ENCODE measurements at places on chromosomes 13 and 19. TPM values are rescaled to one million over a fixed set of nuclear protein-coding genes. Genes with fewer than 3 reads are reported as not detected.
A peak's percentile ranks its signal among the peaks of the same experiment; 100 is the strongest.

The ZNF90 gene
- total RNA-seq: 16.7 TPM

The PRTN3 gene
- total RNA-seq: not detected

- DNase-seq: no peak
These were observed 125.5 kb upstream of the UQCRFS1 start for GRCh38 chr19:29338480-29338879.

- no peak for DNase-seq
These were observed 180.6 kb upstream of the MIR17HG start for GRCh38 chr13:91166714-91167511.

GRCh38 chr13:93409001-93409400 is 182.4 kb downstream of the GPC6 start:
- DNase-seq: no peak

GRCh38 chr13:38868870-38869269 is 121.8 kb downstream of the STOML3 start:
- no peak for DNase-seq

DNA sequence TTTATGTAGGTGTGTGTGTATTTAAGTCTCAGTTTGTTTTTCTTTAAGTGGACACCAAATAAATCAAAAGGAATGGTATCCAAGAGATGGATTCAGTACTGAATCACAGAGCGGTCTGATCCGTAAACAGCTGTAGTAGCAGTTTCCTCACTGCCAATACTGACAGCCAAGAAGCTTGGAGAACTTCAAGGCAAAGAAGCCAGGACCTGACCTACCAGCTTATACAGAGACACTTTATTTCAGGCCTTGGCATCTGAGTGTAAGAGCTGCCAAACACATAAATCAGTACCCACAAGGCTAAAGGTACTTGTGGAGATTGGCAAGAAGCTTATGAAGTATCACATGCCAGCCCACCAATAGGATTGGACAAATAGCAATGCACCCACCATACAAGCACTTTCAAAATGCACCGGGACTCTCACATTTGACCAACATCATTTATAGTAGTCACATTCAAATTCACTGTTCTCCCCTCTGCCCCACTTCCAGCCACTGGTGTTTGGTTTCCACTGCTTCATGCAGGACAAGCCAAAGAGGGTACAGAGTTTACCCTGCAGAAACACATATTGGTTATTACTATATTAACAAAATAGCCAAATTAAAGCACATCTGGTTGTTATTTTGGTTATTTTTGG is 357.9 kb downstream of the KLF12 start:
- DNase-seq: no peak

- no peak for DNase-seq
These were observed 12.2 kb downstream of the ABCC4 start for GRCh38 chr13:95289020-95289444.

DNA sequence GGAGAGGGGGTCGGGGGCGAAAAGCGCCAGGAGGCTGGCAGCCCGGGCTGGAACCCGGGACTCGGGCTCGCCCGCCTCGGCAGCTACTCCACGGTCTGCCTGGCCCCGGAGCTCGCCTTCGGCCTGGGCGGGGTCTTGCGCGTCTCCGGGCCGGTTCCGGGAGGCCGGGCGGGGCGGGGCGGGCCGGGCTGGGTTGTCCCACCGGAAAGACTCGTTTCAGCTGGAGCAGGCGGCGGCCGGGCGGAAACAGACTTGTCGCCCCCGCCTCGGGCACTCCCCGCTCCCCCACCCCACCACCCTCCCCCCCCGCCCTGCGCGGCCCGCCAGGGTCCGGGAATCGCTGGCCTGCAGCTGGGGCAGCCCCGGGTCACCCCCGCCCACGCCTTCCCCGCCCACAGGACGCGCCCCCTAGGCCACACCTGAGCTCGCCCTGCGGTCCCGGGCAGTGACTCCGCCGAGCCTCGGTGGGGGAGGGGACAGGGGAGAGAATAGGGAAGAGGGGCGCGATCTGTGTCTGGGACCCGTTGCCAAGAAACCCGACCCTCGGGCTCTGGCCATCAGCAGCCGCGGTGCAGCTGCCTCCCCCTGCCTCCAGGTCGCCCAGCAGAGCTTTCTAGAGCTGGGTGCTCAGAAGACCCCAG is 109.4 kb downstream of the KCTD15 start:
- peak; percentile 84 for DNase-seq

GRCh38 chr19:38245826-38246498 is 10.2 kb downstream of the PPP1R14A start:
- DNase-seq: no peak

GRCh38 chr19:20153281-20153680 is 13.7 kb upstream of the ZNF486 start:
- no peak for DNase-seq
